ENCODE measurements at places on chromosomes 5 and 9.
A peak's percentile ranks its signal among the peaks of the same experiment; 100 is the strongest.

DNA sequence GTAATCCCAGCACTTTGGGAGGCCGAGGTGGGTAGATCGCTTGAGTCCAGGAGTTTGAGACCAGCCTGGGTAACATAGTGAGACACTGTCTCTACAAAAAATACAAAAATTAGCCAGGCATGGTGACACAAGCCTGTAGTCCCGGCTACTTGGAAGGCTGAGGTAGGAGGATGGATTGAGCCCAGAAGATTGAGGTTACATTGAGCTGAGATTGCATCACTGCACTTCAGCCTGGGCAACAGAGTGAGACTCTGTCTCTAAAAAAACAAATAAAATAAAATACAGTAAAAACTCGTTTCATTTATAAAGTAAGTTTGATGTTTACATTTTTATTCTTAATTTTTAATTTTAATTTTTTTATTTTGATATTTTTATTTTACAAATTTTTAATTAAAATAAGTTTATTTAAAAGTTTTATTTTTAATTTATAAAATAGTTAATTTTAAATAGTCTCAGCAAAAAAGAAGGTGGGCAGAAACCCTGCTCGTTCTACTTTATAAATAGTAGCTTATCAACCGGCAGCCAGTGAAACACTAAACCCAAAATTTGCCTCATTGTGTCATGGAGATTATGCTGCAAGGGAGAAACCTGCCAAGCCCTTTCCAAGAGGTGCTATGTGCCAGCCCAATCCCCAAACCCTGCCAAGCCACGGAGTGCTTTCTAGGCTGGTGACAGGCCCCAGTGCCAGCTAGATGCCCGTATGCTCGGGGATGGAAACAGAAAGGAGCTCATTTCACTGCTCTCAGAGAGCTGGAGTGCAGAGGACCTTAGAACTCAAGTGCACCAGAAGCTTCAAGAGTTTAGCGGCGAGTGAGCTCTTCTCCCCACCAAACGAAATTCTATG is 38.9 kb downstream of the SERINC5 start:
- DNase-seq: no peak

- DNase-seq: no peak
These were observed 86.8 kb downstream of the LHX2 start for GRCh38 chr9:124098141-124098905.

DNA sequence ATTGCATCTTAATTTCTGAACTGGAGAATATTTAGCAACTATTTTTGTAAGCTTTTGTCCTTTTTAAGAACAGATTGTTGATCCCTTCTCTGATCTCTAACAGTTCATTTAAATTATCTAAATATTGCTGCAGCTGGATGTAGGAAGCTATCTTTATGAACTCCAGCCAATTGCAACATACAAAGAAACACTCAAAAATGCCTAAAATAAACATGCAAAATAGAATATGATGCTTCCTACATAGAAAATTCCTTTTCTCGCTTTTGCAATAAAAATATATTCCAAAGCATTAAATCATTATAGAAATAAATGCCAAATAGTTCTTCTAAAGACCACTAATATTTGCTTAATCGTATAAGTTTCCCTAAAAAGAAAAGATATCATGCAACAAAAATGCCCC is 218.6 kb downstream of the LURAP1L start:
- no peak for DNase-seq

GRCh38 chr9:131227959-131228460 is 48.3 kb downstream of the FAM78A start:
- no peak for DNase-seq

DNA sequence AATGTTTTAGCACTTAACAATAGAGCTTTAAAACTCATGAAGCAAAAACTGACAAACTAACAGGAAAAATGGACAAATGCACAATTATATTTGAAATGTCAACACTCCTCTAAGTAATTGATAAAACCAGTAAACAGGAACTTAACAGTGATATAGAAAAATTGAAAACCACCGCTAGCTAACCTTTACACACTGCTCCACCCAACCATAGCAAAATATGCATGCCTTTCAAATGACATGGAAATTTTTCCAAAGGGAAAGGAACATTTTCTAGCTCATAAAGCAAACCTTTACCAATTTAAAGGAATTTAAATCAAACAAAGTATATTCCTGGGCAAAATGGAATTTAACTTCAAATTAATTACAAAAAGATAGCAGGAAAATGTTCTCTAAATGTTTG is 109.2 kb downstream of the ADAMTS19 start:
- no peak for DNase-seq

DNA sequence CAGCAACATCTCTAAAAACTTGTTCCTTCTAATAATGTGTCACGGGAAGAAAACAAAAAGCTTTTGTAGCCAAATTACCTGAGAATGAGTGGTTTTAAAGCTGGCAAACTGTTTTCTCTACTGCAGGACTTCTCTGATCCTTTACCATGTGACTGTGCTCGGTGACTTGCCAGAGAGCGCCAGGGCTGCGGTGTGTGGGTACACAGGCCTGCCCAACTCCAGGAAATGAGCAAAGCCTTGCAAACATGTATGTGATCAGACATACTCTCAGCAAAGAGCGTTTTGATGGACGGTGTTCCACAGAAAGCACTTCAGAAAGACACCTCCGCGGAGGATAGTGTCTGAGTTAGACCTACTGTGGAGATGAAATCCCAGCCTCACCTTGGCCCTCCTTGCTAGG is 157.3 kb downstream of the SPOCK1 start:
- DNase-seq: no peak

- DNase-seq: no peak
These were observed 647.7 kb upstream of the WWC1 start for GRCh38 chr5:167643631-167644280.

DNA sequence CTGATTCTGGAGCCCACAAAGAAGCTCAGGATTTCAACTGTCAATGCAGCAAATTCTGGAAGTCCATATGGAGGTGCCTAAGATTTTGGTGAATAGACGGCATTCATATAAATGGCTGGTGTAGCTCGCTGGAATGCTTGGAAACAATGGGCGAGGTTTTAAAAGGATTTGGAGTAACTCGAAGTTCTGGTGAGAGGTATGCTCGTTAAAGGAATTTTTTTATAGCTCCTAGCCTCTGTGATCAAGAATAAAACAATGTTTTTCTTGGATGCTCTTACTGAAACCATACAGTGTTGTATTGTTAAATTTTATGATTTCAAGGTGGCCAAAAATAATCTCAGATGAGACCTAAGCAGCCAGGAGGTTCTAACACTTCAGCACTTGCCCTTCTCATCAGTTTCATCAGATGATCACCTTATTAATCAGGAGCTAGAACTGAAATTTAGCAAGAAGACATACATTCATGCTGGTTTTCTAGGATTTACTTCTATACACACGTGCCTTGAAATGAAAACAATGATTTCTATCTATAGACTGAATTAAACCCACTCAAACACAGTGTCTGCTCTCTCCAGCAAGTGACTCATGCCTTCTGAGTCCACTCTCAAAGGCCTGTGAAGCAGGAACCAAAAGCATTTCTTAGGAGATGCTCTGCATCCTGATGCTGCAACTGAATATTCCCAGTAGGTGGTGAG is 79.2 kb downstream of the OTULIN start:
- no peak for DNase-seq

- DNase-seq: no peak
These were observed 30.6 kb downstream of the NDUFS6 start for GRCh38 chr5:1831677-1832313.

DNA sequence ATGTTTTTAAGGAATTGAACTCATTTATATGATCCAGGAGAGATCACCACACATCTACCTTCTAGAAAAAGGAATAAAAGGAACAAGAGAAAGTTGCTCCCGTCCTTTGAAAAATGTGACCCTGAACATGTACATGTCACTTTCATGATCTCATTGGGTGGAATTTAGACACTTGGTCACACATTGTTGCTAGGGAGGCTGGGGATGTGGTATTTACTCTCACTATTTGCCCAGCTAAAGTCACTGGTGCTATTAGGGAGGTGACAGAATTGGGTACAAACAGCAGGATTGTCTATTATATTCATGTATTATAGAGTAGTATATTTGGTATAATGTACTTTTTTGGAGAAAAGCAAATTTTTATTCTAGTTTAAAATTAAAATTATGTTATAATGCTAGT is 2.1 kb upstream of the CDH10 start:
- no peak for DNase-seq

DNA sequence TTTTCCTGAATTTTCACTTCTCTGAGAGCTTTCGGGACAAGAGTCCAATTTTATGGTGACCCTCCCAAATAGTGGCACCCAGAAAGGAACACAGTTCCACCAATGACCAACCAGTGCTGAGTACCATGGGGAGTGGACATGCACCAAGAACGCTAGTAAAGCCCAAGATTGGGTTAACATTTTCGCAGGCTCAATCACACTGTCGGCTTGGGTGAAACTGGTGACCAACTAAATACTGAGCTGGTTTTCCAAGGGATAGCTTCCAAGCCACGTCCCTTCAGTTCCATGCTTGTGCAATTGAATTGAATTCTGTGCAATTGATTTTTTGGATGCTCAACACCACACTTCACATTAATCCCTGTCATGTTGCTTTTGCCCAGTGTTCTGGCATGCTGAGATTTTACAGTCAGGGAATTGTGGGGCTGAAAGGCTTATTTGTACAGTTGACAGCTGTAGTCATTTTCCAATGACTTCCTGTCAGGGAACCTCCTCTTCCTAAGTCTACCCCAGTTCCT is 37.6 kb upstream of the TRMT10B start:
- no peak for DNase-seq

DNA sequence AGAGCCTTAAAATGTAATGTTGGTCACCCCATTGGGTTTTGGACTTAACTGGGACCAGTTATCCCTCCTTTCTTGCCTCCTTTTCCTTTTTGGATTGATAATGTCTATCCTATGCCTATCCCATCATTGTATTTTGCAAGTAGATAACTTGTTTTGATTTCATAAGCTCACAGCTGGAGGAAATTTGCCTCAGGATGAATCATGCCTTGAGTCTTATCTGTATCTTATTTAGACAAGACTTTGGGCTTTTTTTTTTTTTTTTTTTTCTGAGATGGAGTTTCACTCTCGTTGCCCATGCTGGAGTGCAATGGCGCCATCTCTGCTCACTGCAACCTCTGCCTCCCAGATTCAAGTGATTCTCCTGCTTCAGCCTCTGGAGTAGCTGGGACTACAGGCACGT is 443.3 kb downstream of the DNAH5 start:
- DNase-seq: no peak

DNA sequence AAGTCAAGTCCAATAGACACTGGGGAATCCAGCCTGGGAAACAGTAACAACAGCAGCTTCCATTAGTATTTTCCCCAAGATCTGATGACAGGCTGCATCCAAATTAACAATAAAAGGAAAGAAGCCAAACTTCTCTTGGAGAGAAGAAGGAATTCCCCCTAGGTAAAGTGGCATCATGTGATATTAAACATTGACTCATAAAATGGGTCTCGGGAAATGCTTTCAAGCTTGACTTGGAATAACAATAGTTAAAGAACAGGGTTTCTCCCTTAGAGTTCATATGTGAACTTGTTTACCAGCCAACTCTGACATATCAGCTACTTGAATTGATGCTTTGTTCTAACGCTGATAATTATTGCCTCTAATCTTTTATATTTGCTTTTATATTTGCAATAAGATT is 45.4 kb downstream of the ENTREP1 start:
- no peak for DNase-seq

GRCh38 chr5:137051161-137051560 is 448.0 kb downstream of the SPOCK1 start:
- no peak for DNase-seq

- no peak for DNase-seq
These were observed 51.3 kb downstream of the SPTAN1 start for GRCh38 chr9:128603697-128604096.

- DNase-seq: no peak
These were observed 82.1 kb downstream of the FSTL4 start for GRCh38 chr5:133530270-133530669.

DNA sequence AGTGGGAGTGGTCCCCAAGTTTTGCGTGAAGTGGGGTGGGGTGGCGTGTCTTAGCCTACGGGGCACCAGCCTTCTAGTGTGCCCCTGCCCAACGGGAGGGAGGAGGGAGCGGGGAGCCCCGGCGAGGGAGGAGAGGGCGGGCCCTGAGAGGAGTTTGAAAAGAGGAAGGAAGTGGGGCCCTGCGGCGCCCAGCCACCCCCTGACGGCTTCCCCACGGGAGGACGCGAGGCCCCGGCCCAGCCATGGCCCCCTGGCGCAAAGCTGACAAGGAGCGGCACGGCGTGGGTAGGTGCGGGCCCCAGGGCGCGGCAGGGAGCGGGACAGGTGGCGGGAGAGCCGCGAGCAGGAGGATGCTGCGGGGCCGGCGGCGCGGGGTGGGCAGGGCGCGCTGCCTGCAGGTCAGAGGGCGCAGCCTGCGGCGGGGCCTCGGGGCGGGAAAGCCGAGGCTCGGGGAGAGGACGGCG is at the start of gene DOCK2:
Gene DOCK2 (plus strand): TSS at position 191 of the 464 bp plus-strand sequence. CDS start 52 bp downstream, at position 243.
- peak; percentile 34 for DNase-seq

- DNase-seq: no peak
These were observed 36.5 kb downstream of the ZCCHC7 start for GRCh38 chr9:37156781-37157356.

DNA sequence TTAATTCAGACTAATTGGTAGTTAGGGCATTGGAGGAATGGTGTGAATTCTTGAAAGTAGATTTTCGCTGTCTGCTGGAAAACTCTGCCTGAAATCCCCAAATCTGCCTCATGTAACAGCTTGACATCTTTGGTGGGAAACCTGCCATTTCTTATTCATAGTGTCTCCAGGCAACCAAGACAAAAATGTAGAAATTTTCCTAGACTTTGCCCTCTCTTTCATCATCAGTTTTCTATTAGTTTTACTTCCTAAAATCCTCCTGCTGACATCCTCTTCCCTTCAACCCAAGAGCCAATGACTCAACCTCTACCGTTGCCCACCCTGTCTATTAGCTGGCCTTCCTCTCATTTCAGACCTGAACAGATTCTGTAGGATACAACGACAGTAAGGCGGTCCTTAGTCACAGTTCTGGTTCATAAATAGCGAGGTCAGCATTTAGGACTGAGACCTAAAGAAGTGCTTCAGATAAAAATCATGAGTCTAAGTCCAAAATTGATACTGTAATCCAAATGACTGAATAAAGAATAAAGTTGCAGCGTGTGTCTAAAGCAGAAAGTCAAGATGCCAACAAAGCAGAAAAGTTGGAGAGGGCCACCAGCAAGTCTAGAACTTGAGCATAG is 133.9 kb downstream of the MUSK start:
- DNase-seq: no peak

DNA sequence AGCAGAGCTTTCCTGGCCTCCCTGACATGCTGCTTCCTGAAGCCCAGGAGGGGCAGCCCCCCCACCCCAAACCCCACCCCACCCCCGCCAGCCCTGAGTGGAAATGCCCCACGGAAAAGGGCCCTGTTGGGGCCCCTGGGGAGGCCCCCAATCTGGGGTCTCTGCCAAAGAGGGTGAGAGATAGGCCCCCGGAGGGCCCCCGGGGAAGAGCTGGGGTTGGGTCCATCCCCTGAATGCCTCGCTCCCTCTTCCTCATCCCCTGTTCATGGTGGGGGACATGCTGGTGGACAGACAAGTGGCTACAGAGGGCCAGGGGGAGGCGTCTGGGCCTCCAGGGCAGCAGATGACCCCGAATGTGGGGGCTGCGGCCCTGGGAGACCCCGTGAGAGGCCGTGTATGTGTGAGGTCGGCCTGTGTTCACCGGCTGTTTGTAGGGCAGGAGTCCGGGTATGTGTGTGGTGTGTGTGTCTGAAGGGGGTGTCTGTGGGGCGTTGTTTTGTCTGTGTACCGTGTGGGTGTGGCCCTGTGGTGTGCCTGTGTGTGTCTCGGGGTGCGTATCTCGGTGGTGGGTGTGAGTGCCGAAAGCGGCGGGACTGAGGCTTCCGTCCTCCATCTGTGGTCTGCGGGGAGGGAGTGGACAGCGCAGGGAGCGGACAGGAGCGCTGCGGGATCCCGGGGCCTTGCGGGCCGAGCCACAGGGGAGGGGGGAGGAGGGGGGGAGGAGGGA is 11.3 kb downstream of the C9orf50 start:
- DNase-seq: no peak

- DNase-seq: no peak
These were observed 446.7 kb downstream of the DMRTA1 start for GRCh38 chr9:22893196-22893843.

Data from stimulated activated CD8-positive, alpha-beta memory T cell treated with anti-CD3 and anti-CD28 coated beads, Interleukin-4, amount 100 ng/mL, for 1 hour (primary cell).